ENCODE measurements at places on chromosomes 2 and 18.

GRCh38 chr2:96665083-96665569 lies 22.6 kb downstream of the FER1L5 start:
- no peak for DNase-seq

GRCh38 chr2:54470266-54470938 lies 14.3 kb downstream of the SPTBN1 start:
- DNase-seq, result no peak

DNA sequence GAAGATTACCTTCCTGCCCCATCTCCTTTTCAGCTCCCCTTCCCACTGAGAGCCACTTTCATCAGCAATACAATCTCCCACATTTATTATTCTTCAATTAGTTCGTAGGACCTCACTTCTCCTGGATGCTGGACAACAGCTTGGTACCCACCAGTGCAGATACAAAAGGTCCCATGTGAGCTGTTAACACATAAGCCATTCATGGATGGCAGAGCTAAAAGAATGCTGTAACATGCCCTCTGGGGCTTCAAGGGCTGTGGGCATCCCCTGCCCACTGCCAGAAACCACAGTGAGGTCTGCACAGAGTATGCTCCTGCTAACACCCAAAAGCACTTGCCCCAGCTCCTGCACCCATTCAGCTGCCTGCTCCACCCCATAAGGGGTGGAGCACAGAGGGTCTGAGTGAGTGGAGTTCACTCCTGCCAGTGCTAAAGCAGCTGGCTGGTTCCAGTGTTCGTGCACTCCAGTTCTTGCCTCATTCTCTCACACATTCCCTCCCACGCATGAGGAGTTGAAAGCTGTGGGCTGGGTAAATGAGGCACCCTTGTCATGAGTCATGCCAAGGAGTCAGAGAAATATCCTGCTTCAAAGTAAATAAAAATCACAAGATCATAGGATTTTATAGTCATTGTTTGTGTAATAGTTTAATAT lies 305.9 kb upstream of the TMEFF2 start:
- DNase-seq, result no peak

DNA sequence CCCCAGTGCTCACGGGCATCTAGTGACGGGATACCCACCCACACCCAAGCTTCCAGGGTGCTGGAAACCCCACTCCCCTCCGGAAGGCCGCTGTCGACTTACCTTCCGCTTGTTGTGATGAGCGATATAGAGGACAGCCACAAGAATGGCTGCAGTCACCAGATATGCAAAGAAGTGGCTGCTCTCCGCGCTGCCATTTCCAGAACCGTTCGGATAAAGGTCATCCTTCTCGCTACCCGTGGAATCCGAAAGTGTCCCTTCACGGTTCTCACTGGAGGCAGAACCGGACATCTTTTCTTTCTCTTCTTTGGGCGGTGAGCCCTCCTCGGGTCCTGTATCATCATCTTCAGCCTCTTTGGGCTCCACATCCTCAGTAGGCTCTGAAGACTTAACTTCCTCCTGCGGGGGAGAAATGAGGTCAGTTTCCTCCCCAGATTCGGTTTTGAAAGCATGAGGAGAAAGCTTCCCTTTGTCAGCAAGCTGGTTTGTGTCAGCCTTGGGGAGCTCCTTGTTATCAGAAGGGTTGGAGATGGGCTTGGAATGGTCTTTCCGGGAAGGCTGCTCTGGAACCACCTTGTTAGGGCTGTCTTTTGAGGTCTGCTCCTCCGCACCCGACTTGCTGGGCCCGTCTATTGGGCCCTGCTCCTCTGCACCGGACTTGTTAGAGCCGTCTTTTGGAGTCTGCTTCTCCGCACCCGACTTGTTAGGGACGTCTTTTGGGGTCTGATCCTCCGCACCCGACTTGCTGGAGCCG lies 1.2 kb downstream of the TGOLN2 start:
- no peak for DNase-seq

DNA sequence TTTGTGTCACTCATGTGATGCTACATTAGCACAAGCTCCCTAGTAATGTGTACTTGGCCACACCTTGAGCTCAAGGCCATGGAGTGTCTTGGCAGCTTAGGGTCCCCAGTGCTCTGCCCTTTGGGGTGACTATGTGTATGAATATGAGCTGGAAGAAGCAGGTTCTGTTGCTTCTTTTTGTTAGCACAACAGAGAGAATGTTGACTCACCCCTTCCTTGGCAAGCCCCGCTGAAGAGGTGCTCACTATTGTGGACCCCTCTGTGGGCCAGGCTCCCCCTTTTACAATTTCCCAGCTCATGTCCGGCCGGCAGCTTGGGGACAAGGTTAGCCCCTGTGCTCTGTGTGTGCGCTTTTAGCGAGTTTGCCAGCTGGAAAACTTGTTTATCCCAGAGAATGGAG lies 48.1 kb downstream of the DGKD start:
- DNase-seq, result no peak

Data from left hindlimb (tissue), 1 donor.